Adipose tissue (tissue), 3 donors: ENCODE measurements at places on chromosomes 16 and 17. TPM values are rescaled to one million over a fixed set of nuclear protein-coding genes. Genes with fewer than 3 reads are reported as not detected.

TBC1D3E gene
- polyA plus RNA-seq, result not detected

BEAN1 gene
- polyA plus RNA-seq, result 0.34 TPM

SLC16A3 gene
- 36.7 TPM for polyA plus RNA-seq

KRTAP4-1 gene
- not detected for polyA plus RNA-seq

KIF1C gene
- 78.9 TPM for polyA plus RNA-seq
